ENCODE measurements at places on chromosomes 5 and 9.

DNA sequence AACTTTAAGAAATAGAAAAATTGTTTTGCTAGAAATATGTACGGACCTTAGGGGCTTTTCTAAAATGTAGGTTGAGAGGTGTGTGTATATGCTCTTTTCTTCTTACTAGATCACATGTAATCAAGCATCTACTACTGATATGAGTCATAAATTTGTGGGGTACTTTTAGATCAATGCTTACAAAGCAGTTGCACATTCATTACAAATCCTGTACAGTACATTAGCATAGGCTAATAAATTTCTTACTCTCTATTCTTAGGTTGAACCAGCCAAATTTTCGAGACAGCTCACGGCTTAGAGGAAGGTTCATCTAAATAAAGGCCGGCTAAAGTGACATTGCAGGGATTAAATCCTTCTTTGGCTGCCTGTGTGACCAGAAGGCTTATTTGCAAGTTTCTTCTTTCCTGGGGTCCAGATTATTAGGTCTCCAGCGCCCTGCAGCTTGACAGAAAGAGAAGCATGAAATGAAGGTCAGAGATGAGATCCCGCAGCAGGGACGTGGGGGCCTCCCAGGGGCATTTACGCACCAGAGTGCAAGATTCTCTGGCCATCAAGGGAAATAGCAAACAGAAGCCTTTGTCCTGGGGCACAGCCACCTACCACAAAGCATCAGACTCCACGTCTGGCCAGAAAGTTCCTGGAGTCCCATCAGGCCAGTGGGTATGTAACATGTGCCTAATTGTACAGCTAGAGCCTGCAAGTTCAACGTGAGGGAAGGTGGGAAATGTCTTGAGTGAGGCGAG lies 53.0 kb downstream of the NIM1K start:
- DNase-seq: no peak

DNA sequence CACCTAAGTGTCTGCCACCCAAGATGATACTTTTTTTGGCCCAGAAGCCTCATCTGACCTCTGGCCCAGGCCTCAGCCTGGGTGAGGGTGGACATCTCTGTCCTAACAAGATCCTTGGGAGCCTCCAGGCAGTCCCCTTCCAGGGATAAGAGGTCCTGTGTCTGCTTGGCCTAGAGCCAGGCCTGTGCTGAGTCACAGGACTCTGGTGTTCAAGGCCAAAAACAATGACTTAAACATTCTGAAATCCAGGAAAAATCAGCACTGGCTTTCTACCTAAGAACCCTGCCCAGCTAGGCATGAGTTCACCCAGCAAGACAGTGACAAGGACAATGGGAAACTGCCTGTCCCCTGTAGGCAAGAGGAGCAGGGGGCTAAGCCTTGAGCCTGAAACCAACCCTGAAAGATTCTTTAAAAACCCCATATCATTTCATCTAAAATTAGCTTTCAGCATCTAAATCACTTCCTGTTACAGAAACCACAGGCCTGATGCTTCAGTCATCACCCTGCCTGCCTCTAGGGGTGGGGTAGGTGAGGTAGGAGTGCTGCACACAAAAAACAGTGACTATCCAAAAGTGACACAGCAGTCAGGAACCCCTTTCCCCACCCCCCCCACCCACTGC lies 29.9 kb downstream of the CSF2 start:
- DNase-seq: peak; percentile 96

GRCh38 chr9:93675336-93676150 lies 99.2 kb downstream of the PHF2 start:
- DNase-seq: no peak

DNA sequence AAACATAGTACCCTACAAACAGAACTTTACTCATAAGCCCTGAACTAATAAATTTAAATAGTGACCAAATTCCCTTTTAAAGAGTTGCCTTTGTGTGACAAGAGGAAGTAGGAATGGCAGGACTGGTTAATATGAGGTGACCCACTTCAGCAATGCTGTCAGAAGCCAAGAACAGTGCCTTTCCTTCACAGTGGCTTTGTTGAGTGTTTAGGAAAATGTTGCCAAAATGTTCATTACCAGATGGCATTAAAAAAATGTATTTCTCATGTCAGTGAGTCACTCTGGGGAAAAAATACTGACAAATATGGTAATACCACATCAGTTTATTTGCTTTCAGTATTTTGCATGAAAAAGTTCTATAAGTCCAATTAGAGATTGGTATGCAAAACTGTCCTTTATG lies 103.3 kb downstream of the DIRAS2 start:
- DNase-seq: no peak

- no peak for DNase-seq
These were observed 49.9 kb upstream of the JAK2 start for GRCh38 chr9:4935001-4935672.

- DNase-seq: no peak
These were observed 929.9 kb downstream of the TLE4 start for GRCh38 chr9:80501635-80502034.

- no peak for DNase-seq
These were observed 6.7 kb downstream of the SLC4A9 start for GRCh38 chr5:140366589-140367255.

- no peak for DNase-seq
These were observed 35.8 kb upstream of the NFIB start for GRCh38 chr9:14349447-14350348.

DNA sequence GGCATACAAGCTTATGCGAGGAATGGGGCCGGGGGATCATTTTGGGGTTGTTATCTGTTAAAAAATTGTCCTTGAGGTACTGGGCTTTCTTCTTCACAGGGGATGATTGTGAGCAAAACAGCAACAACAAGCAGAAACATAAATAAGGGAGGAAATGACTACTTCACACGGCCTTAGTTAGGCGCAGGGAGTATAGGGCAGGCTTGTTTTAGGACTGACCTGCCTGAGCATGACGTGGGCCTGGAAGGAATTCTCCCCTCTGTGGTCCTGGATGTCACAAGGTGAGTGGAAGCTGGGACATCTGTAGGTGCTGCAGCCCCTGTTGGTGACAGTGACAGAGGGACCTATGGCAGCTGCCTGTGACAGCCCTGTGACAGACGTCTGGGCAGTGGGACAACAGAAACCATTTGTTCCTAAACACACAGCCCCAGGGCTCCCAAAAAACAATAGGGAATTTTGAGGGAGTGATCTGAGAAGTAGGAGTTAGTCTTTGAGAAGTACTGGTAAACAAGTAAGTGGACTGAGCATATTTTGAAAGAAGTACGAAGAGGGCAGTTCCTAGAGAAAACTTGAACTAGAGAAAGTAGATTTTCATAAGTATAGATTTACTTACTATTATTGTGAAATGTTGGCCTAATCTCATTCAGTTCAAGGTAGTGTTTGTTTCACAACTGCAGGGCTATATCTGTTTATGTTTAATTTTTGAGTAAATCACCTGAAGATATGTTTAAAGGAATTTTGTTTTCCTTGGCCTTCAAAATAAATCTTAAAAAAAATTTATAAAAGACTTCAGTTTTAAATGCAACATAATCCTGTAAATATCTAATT lies 113.1 kb downstream of the KDM4C start:
- no peak for DNase-seq

DNA sequence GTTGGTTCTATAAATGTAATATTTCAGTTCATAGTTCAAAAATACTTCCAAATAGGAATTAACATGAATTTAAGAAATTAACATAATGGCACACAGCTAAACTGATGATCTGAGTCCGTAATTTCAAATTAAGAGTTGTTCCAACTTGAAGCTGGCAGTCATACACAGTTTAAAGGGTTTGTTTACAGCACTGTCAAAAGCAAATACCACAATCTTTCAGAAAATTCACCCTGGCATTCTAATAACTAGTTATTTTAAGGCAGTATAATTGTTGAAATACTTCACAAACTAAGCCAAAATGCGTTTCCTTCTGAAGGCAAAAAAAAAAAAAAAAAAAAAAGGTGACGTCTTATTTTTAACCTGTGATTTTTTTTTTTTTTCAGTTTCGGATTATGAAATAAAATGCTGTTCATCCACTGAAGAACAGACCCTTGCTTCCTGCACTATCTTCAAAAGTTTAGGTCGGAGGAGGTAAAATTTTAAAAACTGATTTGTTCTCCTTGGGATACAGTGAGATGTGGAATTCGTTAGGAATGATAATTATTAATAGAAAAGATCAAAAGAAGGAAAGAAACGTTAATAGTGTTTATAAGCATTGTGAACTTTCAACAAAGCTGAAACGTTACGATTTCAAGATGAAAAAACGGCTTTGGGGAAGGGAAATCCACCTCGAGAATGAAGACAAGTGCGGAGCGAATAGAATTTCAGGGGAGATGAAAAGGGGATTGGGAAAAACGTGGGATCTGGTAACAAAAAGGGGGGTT lies 850 bp downstream of the IL6ST start:
- no peak for DNase-seq

GRCh38 chr5:1999794-2000193 lies 117.1 kb upstream of the IRX4 start:
- DNase-seq: no peak

GRCh38 chr5:80147119-80147815 lies 108.6 kb downstream of the SERINC5 start:
- DNase-seq: no peak

DNA sequence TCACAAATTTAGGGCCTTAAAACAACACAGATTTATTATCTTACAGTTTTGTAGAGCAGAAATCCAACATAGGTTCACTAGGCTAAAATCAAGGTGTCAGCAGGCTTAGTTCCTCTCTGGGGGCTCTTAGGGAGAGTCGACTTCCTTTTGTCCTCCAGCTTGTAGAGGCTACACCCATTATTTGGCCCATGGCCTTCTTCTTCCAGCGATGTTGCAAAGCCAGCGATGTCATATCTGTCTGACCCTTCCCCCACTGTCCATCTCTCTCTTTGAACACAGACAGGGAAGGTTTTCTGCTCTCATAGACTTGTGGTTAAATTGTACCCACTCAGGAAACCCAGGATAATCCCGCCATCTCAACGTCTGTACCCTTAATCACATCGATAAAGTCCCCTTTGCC lies 60.3 kb upstream of the SHB start:
- DNase-seq: no peak
